Naive thymus-derived CD4-positive, alpha-beta T cell (primary cell): ENCODE measurements at places on chromosomes 7 and 10. TPM values are rescaled to one million over a fixed set of nuclear protein-coding genes. Genes with fewer than 3 reads are reported as not detected.

- no peak for DNase-seq
Measured at GRCh38 chr10:3136336-3136735, 36.2 kb downstream of the PITRM1 start.

- no peak for DNase-seq
Measured at GRCh38 chr7:128453836-128454804, 1.6 kb upstream of the HILPDA start.

DNA sequence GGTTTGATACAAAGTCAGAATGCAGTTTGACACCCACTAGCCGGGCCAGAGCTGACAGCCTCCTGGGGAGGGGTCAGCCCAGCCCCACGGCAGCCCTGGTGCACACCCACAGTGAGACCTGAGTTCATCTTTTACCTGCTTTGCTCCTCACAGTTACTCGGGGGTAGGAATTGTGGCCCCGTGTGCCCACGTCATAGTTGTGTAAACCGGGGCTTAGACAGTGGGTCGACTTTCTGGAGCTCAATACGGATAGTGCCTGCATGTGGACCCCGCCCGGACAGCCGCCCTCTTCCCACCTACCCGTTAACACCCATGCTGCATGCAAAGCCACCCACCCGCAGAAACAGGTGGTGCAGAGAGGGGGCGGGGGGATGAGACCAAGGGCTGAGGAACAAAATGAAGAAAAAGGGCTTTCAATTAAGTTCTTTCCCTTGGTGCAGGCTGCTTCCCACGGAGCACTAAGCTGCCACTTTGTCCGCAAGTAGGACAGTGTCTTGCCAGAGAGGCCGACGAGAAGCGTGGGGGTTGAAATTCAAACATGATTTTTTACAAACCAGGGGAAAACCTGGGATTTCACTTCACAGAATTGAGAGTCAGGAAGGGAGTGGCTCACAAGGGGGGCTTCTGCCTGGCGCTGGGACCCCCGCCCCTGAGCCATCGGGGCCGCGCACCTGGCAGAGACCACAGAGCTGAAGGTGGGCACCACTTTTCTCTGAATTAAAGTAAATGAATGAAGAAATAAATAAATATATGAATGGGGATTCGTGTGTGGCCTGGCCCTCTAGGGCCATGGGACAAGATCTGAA lies 24.6 kb upstream of the FOXL3 start:
- no peak for DNase-seq

DNA sequence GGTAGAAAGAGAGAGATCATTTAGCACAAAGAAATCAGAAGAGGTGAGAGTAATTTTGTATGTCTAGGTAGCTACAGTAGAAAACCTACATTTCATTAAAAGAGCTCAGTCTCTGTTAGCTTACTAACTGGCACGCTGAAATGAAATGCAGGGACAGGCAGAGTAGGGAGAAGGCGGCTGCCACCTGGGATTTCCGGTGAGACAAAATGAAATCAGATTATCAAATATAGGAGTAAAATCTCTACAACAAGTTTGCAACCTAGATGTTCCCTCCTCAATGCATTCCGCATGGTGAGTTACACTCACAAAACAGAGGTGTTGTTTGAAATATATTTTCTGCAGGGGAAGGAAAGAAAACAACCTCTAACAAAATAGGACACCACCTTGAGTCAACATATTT lies 55.9 kb downstream of the VOPP1 start:
- no peak for DNase-seq

DNA sequence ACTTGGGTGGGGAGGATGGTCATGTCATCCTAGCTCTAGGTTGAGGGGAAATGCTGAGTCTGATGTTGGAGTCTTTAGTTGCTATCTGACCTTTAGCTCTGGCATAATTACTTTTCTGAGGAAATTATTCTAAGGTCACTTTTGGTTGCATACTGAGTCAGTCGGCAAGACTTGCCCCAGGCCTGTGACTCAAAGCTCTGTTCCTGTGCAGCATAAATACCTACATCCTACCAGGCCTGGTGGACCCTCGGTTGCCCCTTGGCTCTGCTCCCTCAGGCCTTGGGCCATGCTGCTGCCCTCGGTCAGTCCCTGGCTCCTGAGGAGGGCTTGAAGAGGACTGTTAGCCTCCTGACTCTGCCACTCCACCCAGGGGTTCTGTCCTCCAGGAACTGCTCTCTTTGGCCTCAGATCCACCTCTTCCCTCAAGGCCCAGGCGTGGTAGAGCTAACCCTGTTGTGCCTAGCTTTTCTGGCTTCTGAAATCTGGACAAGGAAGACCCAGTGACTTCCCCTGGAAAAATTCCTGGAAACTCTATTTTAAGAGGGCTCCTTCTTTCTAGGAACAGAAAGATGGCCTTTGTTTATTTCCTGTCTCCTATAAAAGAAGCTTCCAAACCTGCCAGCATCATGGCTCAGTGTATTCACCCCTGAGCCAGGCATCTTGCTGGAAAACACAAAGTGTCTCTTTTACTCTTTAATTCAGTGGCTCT lies 71.2 kb downstream of the TMEM178B start:
- DNase-seq: no peak

GRCh38 chr10:131155218-131155875 lies 156.2 kb downstream of the TCERG1L start:
- DNase-seq: no peak

The ATRNL1 gene
- not detected for polyA plus RNA-seq

The PUS7 gene
- 4.0 TPM for polyA plus RNA-seq

The OR13A1 gene
- polyA plus RNA-seq: not detected

The OPALIN gene
- polyA plus RNA-seq: not detected
